ENCODE measurements at places on chromosomes 3 and 15.

GRCh38 chr3:15953841-15954240 lies 156.1 kb upstream of the ANKRD28 start:
- DNase-seq = no peak

GRCh38 chr15:32057876-32058425 lies 27.6 kb downstream of the CHRNA7 start:
- DNase-seq = no peak

DNA sequence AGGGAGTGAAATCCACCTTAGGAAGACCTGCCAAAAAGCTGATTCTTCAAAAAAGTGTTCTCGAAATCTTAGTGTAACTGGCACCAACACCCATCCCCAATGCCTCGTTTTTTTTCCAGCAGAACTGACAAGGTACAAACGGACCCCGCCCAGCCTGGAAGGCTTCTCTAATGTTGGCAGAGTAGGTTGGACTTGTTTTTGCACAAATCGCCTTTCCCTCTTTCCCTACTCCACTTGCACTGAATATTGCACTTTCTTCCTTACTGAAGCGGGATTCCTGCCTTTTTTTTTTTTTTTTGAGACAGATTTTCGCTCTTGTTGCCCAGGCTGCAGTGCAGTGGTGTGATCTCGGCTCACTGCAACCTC lies 544 bp upstream of the TIMMDC1 start:
- no peak for DNase-seq

DNA sequence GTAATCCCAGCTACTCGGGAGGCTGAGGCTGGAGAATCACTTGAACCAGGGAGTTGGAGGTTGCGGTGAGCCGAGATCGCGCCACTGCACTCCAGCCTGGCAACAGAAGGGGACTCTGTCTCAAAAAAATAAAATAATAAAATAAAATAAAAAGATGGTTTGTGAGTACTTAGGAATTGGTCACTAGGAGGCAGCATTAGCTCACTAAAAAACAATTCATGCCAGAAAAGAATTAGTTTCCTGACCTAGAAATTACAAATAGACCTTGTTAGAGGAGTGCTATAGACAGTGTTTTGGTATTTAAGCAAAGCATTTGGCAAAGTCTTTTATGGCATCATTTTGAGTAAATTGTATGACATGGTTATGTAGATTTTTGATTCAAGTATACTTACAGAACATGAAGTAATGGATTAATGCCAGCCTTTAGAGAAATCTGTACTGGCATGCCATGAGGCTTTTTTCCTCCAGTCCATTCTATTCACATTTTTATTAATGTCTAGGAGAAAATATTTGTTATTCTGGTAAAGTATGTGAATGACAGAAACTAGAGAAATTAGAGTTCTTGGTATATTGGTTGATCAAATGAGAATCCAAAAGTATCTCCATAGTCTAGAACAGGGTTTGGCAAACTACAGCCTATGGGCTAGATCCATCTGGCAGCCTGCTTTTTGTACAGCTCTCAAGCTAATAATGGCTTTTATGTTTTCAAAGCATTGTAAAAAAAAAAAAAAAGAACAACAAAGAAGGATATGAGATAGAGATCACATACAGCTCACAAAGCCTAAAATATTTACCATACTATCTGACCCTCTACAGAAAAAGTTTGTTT lies 81.6 kb downstream of the LRRC49 start:
- DNase-seq = no peak

DNA sequence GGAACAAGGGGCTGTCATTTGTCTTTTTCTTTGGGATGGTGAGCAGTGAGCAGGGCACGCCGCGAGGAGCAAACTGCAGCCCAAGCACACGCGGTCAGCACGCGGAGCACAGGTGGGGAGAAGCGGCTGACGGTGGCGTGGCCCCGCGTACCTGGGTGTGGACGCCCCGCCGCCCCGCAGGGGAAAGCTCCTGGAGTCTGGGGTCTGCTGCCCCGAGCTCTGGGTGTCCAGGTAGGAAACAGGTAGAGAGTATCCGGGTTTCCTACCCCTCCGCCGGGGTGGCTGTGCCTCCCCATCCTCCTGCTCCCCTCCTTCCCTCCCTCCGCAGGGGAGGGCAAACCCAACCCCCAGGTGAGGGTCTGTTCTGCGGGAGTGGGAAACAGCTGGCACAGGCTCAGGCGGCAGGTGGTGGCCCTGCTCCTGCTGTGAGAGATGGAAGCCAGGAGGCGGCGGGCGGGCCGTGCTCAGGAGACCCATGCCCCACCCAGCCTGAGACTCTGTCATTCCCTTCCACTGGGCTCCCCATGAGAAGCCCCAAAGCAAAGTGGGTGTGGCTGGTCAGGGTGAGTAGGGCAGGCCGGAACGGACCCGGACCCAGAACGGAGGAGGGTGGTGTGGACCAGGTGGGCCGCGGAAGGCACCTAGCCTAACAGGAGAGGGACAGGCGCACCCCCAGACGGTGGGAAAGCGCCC lies 56.9 kb upstream of the CGNL1 start:
- no peak for DNase-seq

DNA sequence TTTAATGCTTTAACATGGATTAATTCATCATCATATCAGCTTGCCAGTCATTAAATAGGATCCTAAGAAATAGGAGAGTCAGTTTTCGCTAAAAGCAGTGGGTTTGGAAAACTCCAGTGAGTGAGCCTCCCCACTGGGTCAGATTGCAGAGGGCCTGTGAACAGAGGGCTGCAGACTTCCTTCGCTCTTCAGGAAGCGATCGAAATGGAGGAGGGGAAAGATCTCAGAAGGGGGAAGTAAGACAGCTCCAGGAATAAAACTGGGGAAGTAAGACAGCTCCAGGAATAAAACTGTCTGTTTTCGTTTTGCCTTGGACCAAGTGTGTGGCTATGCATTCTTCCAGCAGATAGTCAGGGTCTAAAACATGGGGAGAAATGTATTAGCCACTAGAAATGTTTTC lies 124.8 kb upstream of the C15orf61 start:
- no peak for DNase-seq

DNA sequence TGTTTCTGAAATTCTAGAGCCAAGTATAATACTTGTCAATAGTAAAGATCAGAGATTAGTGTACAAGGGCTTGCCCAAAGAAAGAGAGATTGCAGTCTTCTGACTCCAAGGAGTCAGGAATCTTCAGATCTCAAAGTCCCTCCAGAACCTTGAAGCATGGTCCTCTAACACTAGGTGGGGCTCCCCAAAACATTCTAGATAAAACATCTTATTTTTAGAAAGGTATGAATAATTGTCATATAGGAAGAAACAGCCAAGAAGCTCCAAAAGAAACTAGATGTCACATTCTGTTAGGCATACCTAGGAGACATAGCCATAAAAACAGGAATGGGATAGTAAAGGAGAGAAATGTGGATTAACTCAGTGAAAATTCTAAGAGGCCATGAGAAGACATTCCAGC lies 10.7 kb downstream of the MUC13 start:
- no peak for DNase-seq

- DNase-seq = no peak
These were observed 53.0 kb upstream of the FGD5 start for GRCh38 chr3:14765576-14766427.

GRCh38 chr15:57751177-57751800 lies 44.8 kb downstream of the POLR2M start:
- DNase-seq = no peak

- DNase-seq = no peak
These were observed 35.6 kb upstream of the SPTSSB start for GRCh38 chr3:161406594-161407555.

DNA sequence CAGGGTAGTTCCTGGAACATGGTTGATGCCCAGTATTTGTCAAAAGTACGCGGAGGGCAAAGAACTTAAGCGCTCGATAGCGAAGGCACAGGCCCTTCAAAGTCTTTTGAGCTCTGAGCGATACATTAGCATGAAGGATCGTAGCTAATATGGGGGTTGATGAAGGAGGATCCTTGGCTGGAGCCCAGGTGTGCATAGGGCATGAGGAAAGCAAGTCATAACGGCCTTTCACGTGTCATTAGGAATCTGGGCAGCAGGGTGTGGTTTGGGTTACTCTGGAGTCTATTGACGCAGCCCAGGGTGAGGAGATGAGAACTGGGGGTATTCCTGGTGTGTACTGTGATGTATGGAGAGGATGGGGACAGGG lies 31.7 kb downstream of the SPINK8 start:
- DNase-seq = peak; percentile 42

GRCh38 chr15:52336529-52336928 lies 40.9 kb upstream of the MYO5C start:
- no peak for DNase-seq

- no peak for DNase-seq
These were observed 202.8 kb upstream of the MRPL3 start for GRCh38 chr3:131705558-131706051.

DNA sequence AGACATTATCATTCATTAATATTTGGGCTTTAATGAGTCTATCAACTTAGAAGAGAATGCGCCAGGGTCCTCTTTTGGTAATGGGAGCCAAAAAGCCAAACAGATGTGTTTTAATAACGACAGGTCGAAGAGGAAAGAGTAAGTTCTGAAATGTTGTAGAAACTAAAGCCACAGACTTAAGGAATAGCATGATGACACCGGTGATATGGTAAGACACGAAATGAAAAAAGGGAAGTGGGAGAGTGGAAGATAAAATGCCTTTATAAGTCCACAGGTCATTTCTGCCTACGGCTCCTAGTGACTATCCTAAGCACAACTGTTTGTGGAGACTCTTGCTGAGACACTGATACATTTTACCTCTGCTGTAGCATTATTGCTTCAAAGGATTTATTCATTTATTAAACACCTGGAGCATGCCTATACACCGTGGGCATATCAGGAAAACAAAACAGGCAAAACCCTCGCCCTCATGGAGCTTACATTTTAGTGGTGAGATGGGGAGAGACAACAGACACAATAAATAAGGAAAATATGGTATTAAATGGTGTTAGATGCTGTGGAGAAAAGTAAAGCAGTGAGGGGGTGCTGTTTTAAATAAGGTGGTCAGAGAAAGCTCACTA lies 11.7 kb upstream of the CD47 start:
- no peak for DNase-seq

DNA sequence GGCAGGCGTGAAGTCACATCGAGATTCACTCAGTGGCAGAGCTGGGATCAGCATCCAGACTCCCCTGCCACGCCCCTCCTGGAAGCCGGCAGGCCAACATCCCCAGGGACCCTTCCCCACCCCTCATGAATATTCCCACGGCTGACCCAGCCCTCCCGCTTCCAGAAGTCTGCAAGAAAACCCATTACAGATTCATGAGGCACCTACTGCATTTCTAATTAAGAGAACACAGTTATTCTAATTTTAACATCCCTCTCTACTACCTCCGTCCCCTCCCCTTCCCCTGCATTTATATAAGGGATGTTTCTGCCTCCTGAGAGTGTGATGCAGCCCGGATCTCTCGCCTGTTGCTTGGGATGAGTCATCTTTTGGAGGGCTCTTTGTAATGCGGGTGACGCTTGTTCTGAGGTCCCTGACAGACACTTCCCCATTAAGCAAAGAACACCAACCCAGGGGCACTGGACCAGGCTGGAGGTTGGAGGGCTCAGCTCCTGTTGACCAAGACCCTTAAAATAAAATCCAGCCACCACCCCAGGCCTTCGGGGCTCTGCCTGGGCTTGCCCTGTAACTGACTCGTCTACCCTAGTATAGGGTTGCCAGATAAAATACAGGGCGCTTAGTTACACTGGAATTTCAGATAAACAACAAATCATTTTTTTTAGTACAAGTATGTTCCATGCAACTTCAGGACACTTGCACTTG lies 118.7 kb downstream of the NUP210 start:
- no peak for DNase-seq

DNA sequence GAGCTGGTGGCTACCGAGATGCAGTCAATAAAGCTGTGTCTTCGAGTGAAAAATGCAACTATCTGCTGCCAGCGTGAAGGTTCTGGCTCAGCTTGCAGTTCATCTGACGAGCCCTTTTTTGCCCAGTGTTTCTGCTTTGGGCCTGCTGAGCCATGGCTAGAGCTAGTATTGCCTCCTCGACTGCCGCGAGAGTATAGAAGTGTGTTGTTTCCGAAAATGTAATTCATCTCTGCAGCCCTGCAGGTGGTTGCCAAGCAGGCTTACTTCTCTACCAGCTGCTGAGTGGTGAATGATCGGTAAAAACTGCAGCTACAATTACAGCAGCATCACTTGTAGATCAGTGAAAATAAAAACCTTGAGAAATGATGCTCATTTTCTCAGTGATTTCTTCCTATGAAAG lies 114.8 kb downstream of the DLG1 start:
- no peak for DNase-seq

- DNase-seq = no peak
These were observed 260.8 kb upstream of the LRRN1 start for GRCh38 chr3:3538451-3538850.

- DNase-seq = no peak
These were observed 48.2 kb downstream of the MDFIC2 start for GRCh38 chr3:70264122-70264780.

- no peak for DNase-seq
These were observed 5.0 kb downstream of the TWF2 start for GRCh38 chr3:52233968-52234367.

- DNase-seq = no peak
These were observed 16.9 kb downstream of the RBM15B start for GRCh38 chr3:51408021-51408420.

GRCh38 chr3:66604481-66604880 lies 103.7 kb upstream of the LRIG1 start:
- DNase-seq = no peak

GRCh38 chr3:12287727-12288181 lies 1.1 kb upstream of the PPARG start:
- peak; percentile 55 for DNase-seq

- DNase-seq = no peak
These were observed 218.5 kb downstream of the SV2B start for GRCh38 chr15:91318516-91318915.

- no peak for DNase-seq
These were observed 400.9 kb upstream of the MCTP2 start for GRCh38 chr15:93830221-93831080.

DNA sequence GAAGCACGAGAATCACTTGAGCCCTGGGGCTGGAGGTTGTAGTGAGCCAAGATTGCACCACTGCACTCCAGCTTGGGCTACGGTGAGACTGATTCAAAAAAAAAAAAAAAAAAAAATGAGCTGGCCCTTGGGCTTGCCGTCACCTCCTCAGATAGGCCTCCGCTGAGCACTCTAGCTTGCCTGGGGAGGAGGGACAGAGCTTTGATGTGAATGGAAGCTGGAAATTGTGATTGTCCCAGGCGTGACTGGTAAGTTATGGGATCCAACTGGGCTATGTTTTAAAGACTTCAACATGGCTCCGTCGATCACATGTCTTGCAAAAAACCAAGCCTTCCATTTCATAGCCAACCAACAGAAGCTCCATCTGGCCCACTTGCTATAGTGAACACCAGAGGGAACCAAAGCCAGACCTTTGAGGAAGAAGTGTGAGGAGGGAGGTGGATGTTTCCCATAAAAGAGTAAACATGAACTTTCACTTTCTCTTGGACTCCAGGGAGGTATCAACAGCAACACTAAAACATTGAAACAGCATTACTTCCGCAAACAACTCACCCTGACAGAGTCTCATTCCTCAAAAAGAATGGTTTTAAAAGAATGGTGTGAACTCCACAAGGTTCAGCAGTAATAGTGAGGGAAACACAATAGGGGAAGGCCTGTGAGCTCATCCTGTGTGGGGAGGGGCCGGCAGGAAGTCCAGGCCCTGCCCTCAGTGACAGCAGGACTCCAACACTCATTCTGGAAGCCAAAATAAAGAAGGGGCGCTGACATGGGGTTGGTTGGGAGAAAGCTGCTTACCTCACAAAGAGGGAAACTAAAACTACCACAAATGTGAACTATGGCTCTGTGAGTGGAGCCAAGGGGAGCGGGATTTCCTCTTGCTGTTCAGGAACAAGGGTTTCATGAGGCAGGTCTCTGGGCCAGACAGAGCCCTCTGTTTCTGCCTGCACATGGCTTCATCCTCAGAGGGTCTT lies 59.2 kb upstream of the IL12A start:
- no peak for DNase-seq
